ENCODE measurements at places on chromosomes 12 and 14. TPM values are rescaled to one million over a fixed set of nuclear protein-coding genes. Genes with fewer than 3 reads are reported as not detected.

PPP1R13B gene
- total RNA-seq = 8.6 TPM

TNFRSF1A gene
- 63.3 TPM for total RNA-seq

CD9 gene
- total RNA-seq = 20.4 TPM

DNA sequence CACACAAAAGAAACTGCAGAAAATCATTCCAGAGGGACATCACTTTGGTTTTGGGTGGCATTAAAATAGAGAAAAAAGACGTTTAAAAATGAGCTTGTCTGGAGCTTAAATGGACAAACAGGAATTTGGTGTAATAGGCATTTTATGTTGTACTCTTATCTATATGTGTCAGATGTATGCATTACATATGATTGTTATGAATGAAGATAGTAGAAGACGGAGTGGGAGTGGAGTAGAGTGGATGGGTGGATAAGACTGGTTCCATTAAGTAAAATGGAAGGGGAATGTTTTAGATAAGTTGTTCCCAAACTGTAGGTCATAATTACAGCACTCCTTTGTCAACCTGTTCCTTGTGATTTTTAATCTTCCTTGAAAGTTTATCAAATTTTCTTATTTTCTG lies 1.9 kb downstream of the CCDC91 start:
- DNase-seq = no peak

- no peak for DNase-seq
These were observed 176.5 kb downstream of the ZFP36L1 start for GRCh38 chr14:68616221-68616902.

DNA sequence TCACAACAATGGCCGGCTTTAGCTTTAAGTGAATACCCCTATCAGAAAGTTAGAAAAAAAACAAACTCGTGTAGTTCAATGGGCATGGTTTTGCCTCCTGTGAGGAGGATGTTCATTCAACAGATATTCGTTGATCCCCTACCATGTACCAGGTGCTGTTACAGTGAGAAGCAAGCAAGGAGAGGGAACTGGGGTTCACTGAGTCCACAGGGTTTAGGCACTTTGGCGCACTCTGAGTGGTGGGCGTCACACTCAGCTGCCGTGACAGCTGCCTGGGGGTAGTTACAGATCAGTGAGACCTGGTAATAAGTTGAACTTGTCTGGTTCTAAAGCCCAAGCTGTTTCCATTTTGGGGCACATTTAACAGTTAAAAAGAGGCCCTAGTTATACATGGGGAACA lies 74.2 kb downstream of the PAPOLA start:
- DNase-seq = no peak

DNA sequence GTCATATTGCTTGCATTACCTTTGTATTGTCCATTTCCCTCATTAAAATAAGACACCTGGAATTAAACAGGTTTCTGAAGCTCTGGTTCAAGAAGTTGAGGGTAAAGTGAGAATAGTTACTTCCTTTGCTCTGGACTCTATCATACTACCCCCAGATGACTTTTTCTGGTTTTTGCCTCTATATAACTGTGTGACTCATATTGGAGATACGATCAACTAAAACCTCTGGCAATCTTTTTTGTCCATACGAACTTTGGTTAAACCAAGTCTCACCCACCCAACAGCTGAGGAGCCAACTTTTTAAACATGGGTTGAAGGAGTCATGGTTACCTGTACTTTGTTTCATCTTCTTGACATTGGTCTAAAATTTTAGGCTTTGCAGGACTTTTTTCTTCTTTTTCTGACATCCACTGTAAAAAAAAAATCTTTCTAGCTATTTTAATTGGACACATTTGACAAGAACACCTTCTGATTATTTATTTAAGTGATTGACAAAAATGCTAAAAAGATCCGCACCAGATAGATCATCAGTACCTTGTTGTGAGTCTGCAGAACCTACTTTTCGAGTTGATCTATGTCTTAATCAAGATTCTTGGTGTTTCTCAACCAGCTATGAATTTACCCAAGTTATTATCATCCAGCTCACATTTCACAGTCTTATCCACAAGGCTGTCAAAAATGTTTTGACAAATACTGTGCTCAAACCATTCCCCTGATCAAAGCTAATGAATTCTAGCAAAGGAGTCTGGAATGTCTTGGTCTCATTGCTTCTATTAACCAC lies 166.0 kb downstream of the IPO8 start:
- no peak for DNase-seq

DNA sequence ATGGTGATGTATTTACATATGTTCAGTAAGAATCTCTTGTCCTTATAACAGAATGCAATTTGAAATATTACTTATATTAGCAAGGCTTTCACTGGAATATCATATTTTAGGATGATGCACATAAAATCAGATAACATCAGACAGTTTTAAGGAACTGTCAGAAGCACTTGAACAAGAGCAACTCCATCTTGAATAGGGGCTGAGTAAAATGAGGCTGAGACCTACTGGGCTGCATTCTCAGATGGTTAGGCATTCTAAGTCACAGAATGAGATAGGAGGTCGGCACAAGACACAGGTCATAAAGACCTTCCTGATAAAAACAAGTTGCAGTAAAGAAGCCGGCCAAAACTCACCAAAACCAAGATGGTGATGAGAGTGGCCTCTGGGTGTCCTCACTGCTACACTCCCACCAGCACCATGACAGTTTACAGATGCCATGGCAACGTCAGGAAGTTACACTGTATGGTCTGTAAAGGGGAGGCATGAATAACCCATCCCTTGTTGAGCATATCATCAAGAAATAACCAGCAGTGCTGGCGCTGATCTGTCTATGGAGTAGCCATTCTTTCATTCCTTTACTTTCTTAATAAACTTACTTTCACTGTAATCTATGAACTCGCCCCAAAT lies 27.6 kb upstream of the ETV6 start:
- peak; percentile 48 for DNase-seq

DNA sequence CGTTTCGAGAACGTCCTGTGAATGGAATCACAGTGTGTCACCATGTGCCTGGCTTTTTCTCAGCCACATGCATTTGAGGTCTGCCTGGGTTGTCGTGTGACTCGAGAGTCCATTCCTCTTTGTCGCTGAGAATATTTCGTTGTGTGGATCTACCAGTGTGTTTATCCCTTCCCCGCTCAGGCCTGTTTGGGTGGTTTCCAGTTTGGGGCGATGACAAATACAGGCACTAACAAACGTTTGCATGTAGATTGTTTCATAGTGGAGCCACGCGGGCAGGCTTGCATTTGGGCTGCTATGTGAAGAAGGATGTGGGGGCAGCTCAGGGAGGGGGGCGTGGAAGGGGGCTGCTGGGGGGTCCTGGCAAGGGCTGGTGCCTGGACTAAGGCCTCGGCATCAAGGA lies 14.1 kb downstream of the RIN3 start:
- DNase-seq = no peak

Measured in activated CD8-positive, alpha-beta memory T cell treated with anti-CD3 and anti-CD28 coated beads, Interleukin-2, amount 10 ng/mL, durations not matched to agents 7 days and 5 days (primary cell).